ENCODE measurements at places on chromosomes 5 and 9. TPM values are rescaled to one million over a fixed set of nuclear protein-coding genes. Genes with fewer than 3 reads are reported as not detected.

DNA sequence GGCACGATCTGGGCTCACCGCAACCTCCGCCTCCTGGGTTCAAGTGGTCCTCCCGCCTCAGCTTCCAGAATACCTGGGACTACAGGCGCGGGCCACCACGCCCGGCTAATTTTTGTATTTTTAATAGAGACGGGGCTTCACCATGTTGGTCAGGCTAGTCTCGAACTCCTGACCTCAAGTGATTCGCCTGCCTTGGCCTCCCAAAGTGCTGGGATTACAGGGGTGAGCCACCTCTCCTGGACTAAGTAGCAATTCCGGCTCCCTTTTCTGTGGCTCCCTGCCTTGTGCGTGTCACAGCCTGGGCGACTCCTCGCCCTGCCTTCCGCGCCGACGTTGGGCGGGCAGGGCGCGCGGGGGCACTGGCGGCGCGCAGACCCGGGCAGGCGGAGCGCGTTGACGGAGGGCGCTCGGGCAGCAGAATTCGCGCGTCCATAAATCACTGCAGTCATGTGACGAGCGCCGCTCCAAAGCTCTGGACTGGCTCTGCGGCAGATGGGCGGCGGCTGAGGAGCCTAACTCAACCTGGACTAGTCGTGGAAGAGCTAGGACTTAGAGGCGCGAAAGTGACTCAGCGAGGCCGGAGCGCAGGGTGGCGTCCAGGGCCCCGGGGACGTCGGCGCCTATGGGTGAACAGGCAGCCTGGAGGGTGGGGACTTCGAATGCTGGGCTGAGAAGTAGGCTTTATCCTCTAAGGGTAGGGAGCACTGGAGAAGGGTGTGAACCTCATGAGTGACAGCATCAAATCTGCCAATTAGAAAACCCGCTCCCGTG, 1.4 kb upstream of the CIZ1 start:
- DNase-seq: peak; percentile 95

The FASTKD3 gene
- 8.6 TPM for total RNA-seq

- no peak for DNase-seq
These were observed 252.7 kb downstream of the EFNA5 start for GRCh38 chr5:107418071-107418470.

DNA sequence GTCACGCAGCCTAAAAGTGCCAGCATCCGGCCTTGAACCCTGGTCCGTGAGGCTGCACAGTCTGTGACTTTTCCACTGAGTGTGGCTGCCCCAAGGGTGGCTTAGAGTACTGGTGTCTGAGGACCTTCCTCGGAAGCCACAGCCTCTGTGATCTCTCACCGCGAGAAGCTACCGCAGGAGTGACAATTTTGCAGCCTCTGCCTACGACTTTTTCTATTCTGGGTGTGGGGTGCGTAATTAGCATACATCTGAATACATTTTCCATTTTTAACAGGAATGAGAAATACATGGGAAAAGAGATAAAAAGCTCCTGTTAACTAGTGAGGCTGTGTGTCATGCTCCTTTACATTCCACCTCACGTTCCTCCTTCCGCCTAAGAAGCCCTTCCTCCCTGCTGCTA, 48.3 kb upstream of the HRH2 start:
- no peak for DNase-seq

DNA sequence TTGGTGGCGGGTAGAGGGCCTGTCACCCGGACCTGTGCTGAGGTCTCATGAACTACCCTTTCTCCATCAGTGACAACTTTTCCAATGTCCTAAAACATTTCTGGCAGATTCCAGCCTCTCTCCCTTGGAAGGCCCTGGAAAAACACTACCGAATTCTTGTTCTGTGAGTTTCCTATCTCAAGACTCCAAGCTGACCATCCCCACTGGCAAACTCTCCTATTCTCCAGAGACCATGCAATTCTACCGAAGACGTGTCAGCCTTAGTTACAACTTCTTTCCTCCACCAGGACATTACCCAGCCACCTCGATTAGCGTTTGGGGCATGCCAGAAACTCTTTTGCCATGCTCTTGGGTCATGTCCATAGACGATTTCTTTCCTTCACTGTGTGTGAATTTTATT, 26.8 kb upstream of the GABRP start:
- no peak for DNase-seq

- no peak for DNase-seq
These were observed 16.7 kb upstream of the GPBP1 start for GRCh38 chr5:57157131-57157530.

DNA sequence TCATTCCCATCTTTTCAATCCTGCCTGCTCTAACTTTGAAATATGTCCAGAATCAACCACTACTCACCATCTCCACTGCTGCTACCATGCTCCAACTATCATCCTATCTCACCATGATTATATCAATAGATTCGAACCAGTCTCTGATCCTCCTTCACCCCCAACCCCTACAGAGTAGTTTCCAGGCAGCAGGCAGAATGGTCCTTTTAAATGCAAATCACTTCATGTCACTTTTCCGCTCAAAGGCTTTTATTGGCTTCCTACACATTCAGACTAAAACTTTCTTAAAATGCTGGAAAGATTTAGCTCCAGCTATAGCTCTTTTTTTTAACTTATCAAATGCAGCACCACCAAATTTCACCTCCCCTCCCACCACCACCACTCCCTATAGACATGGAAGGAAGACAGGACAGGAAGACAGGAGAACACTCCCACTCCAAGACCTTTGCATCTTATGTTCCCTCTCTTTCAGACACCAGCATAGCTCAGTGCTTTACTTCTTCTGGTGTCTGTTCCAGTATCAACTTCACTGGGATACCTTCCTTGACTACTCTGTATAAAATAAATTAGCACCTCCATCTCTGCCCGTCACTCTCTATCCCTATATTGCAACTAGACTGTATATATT, 9.9 kb upstream of the PPP2R2B start:
- no peak for DNase-seq

- no peak for DNase-seq
These were observed 32.1 kb upstream of the IL6ST start for GRCh38 chr5:56026863-56027300.
